Prostate gland (tissue), 2 donors: ENCODE measurements at places on chromosomes 4 and X. TPM values are rescaled to one million over a fixed set of nuclear protein-coding genes. Genes with fewer than 3 reads are reported as not detected.

DNA sequence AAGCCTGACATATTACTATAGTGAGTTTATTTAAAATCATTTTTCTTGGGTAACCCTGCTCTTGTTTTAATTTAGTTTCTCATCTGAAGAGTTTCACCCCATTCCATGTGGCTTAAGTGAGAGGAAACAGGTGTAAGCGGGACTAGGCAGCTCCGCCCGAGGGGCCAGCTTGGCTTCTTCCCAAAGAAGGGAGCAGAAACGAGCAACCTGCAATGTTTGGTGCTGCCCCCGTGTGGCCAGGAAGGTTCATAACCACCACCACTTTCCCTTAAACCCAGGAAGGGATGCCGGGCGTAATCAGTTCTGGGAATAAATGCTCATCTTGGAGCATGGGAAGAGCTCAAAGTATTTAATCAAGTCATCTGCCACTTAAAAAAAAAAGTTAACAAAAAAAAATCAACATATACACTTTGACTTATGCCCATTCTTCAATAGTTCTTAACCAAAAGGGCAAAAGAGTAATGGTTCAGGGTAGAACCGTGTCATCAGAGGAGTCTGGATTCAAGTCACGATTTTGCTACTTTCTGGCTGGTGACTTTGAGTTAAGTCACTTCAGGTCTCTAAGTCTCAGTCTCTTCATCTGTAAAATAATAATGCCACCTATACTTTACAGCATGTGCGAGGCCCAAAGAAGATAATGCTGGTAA, 147.9 kb downstream of the NSUN7 start:
- peak; percentile 43 for DNase-seq

DNA sequence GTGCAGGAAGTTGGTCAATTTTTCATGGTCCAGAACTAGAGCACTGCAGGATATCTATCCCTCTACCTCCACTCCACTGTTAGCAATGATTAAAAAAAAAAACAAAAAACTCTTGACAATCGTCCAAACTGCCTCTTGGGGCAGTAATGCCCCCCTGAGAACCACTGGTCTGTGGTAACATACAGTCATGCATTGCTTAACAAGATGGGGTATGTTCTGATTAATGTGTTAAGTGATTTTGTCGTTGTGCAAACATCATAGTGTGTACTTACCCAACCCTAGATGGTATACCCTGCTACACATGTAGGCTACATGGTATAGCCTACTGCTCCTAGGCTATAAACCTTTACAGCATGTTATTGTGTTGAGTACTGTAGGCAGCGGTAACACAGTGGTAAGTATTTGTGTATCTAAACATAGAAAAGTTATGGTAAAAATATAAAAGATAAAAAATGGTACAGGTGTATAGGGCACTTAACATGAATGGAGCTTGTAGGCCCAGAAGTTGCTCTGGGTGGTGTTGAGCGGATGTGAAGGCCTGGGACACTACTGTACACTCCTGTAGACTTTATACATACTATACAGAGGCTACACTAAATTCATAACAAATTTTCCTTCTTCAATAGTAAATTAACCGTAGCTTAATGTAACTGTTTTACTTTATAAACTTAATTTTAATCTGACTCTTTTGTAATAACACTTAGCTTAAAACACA, 34.1 kb downstream of the ART3 start:
- no peak for DNase-seq

DNA sequence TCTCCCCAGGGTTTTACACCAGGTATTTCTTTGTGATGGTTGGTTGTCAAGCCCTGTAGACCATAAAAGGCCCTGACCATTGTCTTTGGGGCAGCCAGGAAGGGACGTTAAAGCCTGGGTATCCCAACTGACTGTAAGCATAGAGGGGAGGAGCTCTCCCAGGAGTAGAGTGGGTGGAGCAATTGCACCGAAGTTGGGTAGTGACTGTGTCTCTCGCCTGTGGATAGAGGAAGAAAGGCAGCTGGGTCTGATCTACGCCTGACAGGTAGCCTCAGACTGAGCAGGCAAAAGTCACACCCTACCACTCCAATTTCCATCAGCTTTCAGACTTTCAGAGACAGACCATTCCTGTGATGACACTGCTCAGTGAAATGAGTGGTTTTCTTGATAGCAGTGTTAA, 123.3 kb downstream of the KLHL8 start:
- no peak for DNase-seq

GRCh38 chr4:143711543-143712154, 11.2 kb upstream of the FREM3 start:
- DNase-seq, result no peak

- DNase-seq, result no peak
These were observed 318.6 kb upstream of the FAT1 start for GRCh38 chr4:187042251-187042650.

- no peak for DNase-seq
These were observed 3.1 kb downstream of the KDM6A start for GRCh38 chrX:44876086-44876485.

- no peak for DNase-seq
These were observed 39.7 kb downstream of the ANAPC10 start for GRCh38 chr4:145058256-145058655.

- no peak for DNase-seq
These were observed 3.1 kb downstream of the SMS start for GRCh38 chrX:21943460-21944135.

GRCh38 chr4:127441571-127441970, 191.2 kb upstream of the INTU start:
- no peak for DNase-seq

DNA sequence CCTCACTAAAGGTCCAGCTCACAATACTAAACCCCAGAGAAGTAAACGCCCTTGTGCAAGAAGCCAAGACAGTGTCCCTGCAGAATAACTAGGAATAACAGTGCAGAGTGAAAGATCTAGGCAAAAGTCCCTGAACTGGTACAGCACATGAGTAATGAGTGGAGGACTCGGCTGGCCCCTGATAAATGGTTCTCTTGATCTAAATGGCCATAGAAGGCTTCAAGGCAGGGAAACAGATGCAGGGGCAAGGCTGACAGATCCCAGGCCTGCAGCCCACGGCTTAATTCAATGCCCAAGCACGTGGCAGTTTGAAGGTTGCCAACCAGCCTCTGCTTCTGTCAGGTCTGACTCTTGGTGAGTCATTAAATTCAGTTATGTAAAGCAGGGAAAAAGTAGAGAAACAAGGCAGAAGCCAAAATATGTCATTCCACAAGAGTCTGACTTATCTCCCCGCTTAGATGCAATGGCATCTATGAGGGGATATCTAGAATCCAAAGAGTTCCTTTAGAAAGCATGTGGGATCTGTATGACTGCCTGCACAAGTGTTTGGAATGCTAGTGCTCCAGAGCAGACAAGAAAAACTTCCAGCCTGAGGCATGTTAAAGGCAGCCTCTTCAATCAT, 121.3 kb downstream of the PRDM5 start:
- DNase-seq, result no peak

- DNase-seq, result no peak
These were observed 42.7 kb upstream of the RAPGEF2 start for GRCh38 chr4:159060161-159060560.

- DNase-seq, result no peak
These were observed 1.2 kb downstream of the SULT1B1 start for GRCh38 chr4:69759189-69759604.

GRCh38 chr4:142671516-142671915, 174.6 kb downstream of the INPP4B start:
- DNase-seq, result no peak

DNA sequence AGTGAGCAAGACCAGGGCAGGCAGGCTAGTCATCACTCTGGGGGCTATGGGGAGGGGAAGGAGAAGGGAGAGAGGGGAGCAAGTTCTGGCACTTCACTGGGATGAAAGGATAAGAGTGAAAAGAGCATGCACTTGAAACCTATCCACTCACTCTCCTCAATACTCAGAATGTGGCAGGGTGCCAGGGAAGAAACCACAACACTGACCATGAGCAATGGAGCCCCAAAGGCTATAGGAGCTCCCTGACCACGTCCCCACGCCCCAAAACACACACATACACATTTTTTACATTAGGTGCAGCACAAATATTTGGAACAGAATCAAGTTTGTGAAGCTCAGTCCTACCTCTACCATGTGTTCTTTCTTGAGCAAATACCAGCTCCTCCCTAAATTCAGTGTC, 132.2 kb downstream of the IDS start:
- DNase-seq, result no peak

GRCh38 chr4:169229571-169230028, 41.2 kb downstream of the SH3RF1 start:
- no peak for DNase-seq

DNA sequence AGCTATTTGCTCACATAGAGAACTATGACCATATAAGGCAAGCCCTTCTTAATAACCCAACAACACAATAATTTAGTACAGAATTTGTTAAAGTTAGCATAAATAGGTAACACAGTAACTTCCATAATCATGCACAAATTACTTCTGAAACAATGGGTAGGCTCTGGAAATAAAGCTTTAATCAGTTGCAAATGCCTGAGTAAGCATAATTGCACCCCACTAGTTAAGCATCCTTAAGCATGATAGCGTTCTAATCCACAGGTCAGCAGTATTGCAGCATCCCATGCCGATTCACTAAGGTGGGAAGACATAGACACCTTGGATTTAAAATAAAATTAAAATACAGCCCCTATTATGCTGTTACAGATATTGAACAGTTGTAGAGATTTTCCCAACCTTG, 161.7 kb downstream of the DHX15 start:
- DNase-seq, result no peak

DNA sequence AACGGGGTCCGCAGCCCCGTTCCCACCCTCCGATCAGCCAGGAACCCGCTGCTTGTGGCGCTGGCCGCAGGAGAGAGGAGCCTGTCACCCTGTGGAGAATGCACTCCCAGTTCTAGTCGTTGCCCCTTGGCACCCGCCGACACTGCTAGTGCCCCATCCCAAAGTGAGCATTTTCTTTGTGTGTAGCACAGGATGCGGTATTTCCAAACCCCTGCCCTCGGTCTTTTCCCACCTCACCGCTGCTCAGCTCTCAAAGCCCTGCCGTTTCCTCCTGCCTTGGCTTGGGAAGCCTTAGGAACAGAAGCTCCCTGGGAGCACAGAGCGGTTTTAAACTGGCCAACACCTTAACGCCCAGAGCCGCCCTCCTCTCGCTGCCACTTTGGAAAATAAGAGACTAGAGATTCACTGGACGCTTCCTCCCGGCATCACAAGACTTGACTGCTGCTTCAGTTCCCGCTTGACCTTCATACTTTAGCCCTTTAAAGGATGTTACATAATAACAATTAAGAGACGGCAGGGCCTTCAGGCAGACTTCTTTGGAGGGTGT, 772 bp downstream of the CYP4V2 start:
- peak; percentile 20 for DNase-seq

DNA sequence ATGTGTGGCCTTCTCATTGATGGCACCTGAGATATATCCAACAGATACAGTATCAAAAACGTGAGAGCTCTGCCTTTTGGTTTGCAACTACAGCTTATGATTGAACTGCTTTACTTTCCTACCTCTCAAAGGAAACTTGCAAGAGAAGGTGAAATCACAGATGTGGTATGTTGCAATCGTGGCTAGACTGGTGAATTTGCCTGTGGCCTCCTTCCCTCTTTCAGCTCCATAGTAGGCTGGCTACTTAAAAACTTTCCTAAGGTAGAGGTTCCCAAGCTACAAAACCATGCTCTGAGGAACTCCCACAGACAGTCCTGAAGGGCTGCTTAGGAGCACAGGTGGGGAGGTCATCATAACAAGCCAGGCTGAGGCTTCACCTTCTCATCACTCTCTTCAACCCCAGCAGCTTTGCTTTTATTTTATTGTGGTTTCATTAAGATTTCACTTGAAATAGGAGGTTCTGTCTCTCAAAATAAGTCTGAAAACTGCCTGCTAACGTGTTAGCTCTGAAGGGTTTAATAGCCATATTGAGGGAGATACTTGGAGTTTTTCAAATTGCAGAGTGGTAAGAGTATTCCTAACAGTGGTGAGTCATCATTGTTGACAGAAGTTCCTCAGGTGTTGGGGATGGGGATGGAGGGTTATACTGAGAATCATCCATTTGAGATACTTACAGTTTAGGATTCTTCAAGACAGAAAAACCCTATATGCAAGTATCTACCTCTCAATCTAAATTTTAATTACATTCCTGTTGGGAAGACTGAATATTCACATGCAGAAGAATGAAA, 93.5 kb upstream of the UCP1 start:
- DNase-seq, result no peak

- DNase-seq, result no peak
These were observed 89.3 kb downstream of the MAD2L1 start for GRCh38 chr4:119977076-119977940.

DNA sequence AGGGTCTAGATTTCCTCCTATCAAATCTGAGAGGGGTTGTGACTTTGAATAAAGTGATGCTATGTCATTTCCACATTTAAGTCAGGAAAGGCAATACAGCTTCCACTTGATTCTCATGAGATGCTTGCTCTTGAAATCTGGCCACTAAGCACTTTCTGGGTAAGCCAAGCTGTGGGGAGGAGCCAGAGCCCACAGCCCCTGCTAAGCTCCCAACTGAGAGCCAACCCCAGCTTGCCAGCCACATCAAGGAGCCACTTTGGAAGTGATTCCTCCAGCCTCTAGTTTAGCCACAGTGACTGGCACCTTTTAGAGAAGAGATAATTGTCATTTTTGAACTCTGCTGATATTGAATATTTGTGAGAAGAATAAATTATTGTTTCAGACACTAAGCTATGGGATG, 1441.5 kb upstream of the IGFBP7 start:
- no peak for DNase-seq

IGSF1 gene
- 1.5 TPM for total RNA-seq

LNX1 gene
- 13.1 TPM for total RNA-seq

SOD3 gene
- total RNA-seq, result 300 TPM

TBC1D9 gene
- total RNA-seq, result 28.6 TPM

TMSB15A gene
- 4.8 TPM for total RNA-seq

HTR2C gene
- not detected for total RNA-seq

UNC5C gene
- total RNA-seq, result 1.8 TPM

LGI2 gene
- 2.8 TPM for total RNA-seq
